ENCODE measurements at places on chromosomes 11 and 22.

- DNase-seq = no peak
Measured at GRCh38 chr22:36874309-36874696, 13.5 kb downstream of the NCF4 start.

DNA sequence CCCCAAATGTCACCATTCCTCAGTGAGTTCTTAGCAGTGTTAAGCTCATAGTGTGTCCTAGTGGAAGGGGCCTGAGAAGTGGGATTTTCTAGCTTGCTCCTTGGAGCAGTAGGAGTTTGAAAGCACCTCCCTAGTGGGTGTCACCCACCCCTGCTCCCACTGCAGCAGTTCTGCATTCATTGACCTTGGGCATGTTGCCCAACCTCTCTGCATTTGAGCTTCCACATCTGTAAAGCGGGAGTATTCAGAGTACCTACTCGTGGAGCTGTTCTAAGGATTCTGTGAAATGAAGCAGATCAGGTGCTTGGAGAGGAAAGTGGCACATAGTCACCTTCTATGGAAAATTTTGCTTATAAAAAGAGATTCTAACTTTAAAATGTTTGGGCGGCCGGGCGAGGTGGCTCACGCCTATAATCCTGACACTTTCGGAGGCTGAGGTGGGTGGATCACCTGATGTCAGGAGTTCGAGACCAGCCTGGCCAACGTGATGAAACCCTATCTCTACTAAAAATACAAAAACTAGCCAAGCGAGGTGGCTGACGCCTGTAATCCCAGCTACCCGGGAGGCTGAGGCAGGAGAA is 16.9 kb downstream of the LMO2 start:
- no peak for DNase-seq

- DNase-seq = no peak
Measured at GRCh38 chr11:30893318-30893717, 307.2 kb upstream of the MPPED2 start.

- DNase-seq = no peak
Measured at GRCh38 chr11:35661534-35661933, 1.0 kb upstream of the TRIM44 start.

- no peak for DNase-seq
Measured at GRCh38 chr22:23677701-23677995, 13.2 kb upstream of the RGL4 start.

GRCh38 chr11:115990004-115990447 is 485.8 kb upstream of the CADM1 start:
- no peak for DNase-seq

- DNase-seq = peak; percentile 86
Measured at GRCh38 chr22:17213976-17214375, 5.3 kb downstream of the ADA2 start.

- no peak for DNase-seq
Measured at GRCh38 chr22:41302811-41303210, 1.5 kb downstream of the ZC3H7B start.

GRCh38 chr11:2100361-2101170 is 38.6 kb downstream of the IGF2 start:
- peak; percentile 57 for DNase-seq

DNA sequence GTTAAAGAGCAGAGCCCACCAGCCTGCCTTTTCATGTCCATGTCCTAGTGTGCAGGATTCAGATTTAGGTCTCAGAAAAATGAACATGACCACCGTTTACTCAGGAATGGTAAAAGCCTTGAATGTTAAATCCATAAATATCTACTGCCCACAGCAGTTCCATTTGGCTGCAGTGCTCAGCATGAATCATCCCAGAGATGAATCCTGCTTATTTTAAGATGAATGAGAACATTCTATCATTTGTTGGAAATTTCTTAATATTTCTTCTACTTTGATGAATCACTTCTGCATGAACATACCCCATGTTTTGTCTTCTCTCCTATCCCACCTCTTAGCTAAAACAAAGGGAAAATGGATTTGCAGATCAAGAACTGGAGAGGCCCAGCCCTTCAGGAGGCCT is 47.5 kb upstream of the AQP11 start:
- DNase-seq = no peak

All from right lobe of liver (tissue), 6 donors.